HepG2 (cell line): ENCODE measurements at places on chromosomes 5 and 9. TPM values are rescaled to one million over a fixed set of nuclear protein-coding genes. Genes with fewer than 3 reads are reported as not detected.

DNA sequence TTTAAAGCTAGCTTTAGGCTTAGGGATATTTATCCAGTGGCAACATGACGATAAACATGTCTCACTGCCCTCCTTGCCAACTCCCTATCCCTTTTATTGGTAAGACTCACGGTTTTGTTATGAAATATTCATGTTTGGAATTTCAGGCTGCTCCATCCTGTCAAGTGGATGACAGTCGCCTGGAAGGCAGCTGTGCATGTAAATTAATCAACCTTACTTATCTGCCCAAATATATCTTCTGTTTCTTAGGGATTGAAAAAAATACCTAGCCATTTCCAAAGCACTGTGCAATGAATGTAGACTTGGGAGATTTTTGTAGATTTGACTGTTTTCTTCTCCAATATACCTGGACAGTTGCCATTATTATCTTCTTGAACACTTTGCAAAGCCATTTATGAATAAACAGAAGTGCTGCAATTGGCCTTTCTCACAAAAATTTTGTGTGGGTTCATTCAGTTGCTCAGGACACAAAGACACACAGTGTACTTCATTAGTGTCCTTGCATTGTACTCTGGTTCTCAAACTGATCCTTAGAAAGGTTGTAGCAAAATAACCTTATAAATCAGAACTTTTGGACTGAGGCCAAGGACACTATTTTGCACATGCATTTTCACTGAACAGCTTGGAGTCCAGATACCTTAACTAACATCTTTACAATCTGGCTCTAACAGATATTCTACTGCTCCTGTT lies 889.4 kb upstream of the SEMA6A start:
- H3K27ac ChIP-seq = no peak overlapping the region
- H3K4me1 ChIP-seq = no peaks in the 10 kb centered on the region
- DNase-seq = no peak
- H3K36me3 ChIP-seq = no peaks in the 10 kb centered on the region

UBE2QL1 gene
- not detected in 2 replicates for total RNA-seq

DNA sequence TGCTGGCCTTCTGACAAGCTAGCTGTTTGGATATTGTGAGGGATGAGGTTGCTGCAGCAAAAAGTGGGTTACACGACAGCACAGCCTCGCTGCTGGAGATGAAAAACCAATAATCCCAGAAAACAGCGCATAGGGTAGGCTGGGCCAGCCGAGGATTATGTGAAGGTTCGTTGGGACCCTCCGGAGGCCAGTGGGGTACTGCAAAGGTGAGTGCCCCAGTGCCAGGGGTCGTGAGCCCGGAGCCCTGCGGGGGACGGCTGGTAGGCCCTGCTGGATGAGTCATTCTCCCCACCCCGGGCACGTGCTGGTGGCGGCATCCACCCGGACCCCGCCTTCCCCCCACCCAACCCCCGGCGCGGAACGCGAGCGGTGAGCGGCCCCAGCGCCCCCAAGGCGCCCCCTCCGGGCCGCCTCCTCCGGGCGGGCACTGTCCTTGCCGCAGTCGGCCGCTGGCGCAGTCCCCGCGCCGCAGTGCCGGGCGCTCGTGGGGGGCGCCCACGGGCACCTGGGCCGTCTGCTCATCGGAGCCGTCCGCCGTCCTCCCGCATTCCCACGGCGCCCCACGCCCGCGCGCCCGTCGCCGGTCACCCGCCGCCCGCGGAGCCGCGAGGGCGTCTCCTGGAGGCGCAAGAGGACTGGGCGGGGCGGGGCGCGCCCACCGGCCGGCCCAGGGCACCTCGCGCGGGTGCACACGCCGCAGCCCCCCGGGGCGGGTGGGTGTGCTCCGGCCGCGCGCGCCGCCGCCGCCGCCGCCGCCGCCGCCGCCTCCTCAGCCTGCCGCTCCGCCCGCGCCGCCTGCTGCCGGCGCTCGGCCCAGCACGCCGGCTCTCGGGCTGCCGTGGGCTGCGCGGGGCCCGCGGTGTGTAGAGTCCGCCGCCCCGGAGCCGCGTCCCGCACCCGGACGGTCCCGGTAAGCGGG lies at the start of gene PHF24:
PHF24 (plus strand) TSS at position 794 of the 919 bp plus-strand sequence. CDS start 13,014 bp downstream, outside the sequence.
- H3K27ac ChIP-seq = no peak within 1 kb of the TSS
- H3K4me1 ChIP-seq = no peaks in the 10 kb centered on the region; the same call in 1 of the 2 replicates
- no peaks in the 10 kb centered on the region for H3K36me3 ChIP-seq
- peak within 1 kb of the TSS; percentile 59; the same call in 1 of the 2 replicates for H3K4me3 ChIP-seq
- DNase-seq = no peak
- H3K27me3 ChIP-seq = peaks cover 25% of the 10 kb centered on the region

GRCh38 chr9:119094086-119094485 lies 275.1 kb downstream of the BRINP1 start:
- H3K4me1 ChIP-seq = no peaks in the 10 kb centered on the region
- DNase-seq = no peak
- H3K4me3 ChIP-seq = no peak overlapping the region
- no peaks in the 10 kb centered on the region for H3K27me3 ChIP-seq
- H3K36me3 ChIP-seq = no peaks in the 10 kb centered on the region

DNA sequence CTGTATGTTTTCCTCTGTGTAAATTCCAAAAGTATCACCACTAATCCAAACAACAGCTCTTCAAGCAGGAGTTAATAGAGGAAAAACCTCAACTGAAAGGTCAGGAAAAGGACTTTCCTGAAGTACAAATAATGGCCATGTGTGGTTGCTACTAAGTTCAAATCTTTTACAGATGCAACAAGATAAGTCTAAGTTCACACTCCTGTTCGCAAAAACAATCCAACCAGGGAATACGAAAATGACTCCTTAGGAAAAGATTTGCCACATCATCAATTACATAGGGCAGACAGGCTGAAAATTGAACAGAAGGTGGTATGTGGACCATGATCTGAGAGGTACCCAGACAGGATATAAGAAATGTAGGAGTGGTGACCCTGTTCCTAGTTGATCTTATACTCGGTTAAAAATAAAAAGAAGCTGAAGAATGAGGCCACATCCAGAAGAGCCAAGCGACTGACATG lies 210.2 kb downstream of the TSSK1B start:
- peaks cover 2% of the 10 kb centered on the region; the same call in 2 of the 3 replicates for H3K27me3 ChIP-seq
- peak; percentile 18 for DNase-seq
- H3K4me1 ChIP-seq = peaks cover 6% of the 10 kb centered on the region; the same call in 1 of the 2 replicates
- H3K27ac ChIP-seq = no peak overlapping the region
- H3K36me3 ChIP-seq = no peaks in the 10 kb centered on the region

GRCh38 chr9:7342736-7343135 lies 456.8 kb downstream of the DMAC1 start:
- H3K36me3 ChIP-seq = no peaks in the 10 kb centered on the region
- DNase-seq = no peak
- no peaks in the 10 kb centered on the region for H3K4me1 ChIP-seq
- no peak overlapping the region for H3K27ac ChIP-seq

DNA sequence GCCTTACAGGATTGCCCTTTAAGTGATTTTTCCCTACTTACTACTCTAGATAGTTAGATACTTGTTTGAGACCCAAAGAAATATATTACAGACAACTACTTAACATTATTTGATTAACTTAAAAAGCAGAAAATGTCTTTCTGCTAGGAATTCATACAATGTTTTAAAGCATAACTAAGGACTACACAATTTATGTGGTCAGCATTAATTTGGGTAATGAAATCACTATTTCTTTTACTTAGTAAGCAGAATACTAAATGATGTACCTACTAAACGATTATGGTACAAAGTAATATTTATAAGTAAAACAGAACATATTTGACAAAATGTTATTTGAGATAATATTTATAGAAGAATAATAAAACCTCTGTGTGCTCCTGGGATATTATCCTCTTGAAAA lies 371.9 kb upstream of the ARRDC3 start:
- no peak overlapping the region for H3K27ac ChIP-seq
- no peak overlapping the region for H3K4me3 ChIP-seq
- H3K27me3 ChIP-seq = no peaks in the 10 kb centered on the region
- H3K36me3 ChIP-seq = no peaks in the 10 kb centered on the region
- DNase-seq = no peak

- no peak for DNase-seq
- no peak overlapping the region for H3K27ac ChIP-seq
- H3K27me3 ChIP-seq = peaks cover 25% of the 10 kb centered on the region; the same call in 2 of the 3 replicates
- no peaks in the 10 kb centered on the region for H3K36me3 ChIP-seq
- H3K4me1 ChIP-seq = peaks cover 22% of the 10 kb centered on the region
- H3K4me3 ChIP-seq = no peak overlapping the region
Observed at GRCh38 chr5:180086816-180087399, 15.3 kb upstream of the RNF130 start.

DNA sequence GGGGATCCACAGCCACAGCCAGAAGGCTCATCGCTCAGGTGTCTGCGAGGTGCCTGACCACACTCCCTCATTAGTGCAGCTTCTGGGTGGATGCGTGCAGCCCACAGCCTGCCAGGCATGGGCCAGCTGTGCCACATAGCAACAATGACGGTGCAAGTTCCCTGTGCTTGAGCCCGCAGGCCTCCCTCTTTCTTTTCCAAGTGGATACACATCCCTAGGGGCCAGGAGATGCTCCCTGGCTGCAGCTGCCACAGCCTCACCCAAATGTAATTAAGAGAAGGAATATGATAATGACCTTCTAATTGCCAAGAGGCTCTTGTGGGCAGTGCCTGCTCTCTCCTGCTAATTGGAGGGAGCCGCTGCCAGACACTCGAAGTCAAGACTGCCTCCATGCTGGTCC lies 116.0 kb upstream of the PPP1R26 start:
- H3K27me3 ChIP-seq = peaks cover 3% of the 10 kb centered on the region; the same call in 1 of the 2 replicates
- no peak overlapping the region for H3K4me3 ChIP-seq
- DNase-seq = no peak
- H3K4me1 ChIP-seq = no peaks in the 10 kb centered on the region
- H3K27ac ChIP-seq = no peak overlapping the region

GRCh38 chr5:18311266-18311665 lies 677.0 kb downstream of the TAF11L14 start:
- no peaks in the 10 kb centered on the region for H3K36me3 ChIP-seq
- H3K27me3 ChIP-seq = no peaks in the 10 kb centered on the region
- H3K4me1 ChIP-seq = no peaks in the 10 kb centered on the region

- H3K27me3 ChIP-seq = 0 out of 3 replicates have a peak, but pooled peaks cover 3% of the 10 kb centered on the region
- H3K27ac ChIP-seq = no peak overlapping the region
- H3K4me1 ChIP-seq = no peaks in the 10 kb centered on the region
- H3K4me3 ChIP-seq = no peak overlapping the region
- no peak for DNase-seq
Observed at GRCh38 chr5:169258372-169259000, 42.5 kb downstream of the SLIT3 start.

DNA sequence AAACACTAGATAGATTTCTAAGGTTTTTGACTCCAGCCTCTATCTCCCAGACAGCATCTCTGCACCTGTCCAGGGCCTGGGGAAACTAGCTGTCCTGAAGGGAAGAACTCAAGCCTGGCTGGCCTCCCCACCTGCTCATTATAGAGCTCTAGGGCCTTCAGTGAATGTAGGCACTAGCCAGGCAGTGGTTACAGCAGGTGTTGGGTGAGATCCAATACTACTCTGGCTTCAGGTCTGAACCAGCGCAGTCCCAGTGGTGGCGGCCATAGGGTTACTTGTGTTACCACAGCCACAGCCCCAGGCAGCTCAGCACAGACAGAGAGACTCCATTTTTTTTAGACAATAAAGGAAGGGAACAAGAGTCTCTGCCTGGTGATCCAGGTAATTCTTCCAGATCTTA lies 449.2 kb downstream of the IRX1 start:
- no peaks in the 10 kb centered on the region for H3K36me3 ChIP-seq
- H3K4me3 ChIP-seq = no peak overlapping the region
- H3K4me1 ChIP-seq = no peaks in the 10 kb centered on the region
- no peaks in the 10 kb centered on the region for H3K27me3 ChIP-seq

DNA sequence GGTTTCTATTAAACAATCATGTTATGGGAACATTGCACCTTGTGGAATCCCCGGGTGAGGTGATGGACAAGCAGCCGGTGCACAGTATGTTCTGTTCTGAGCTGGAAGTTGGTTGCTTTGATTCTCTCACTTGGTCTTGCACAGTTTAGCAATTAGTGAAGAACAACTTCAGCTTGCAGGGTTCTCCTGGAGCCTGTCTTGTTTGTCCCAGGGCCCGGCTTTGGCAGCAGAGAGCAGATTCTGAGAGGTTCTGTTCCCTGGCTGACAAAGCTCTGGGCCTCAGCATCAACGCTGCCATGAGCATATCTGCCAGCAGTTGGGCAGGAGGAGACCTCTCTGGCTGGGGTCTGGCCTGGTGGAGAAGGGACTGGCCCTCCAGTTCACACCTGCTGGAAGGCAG lies 16.9 kb downstream of the GADD45G start:
- H3K4me3 ChIP-seq = no peak overlapping the region
- H3K36me3 ChIP-seq = no peaks in the 10 kb centered on the region
- H3K27ac ChIP-seq = no peak overlapping the region

STING1 gene
- 0.56 and 1.3 TPM in 2 replicates for total RNA-seq

GLDC gene
- total RNA-seq = 51.0 and 115 TPM in 2 replicates

PHF24 gene
- not detected in 2 replicates for total RNA-seq

- no peaks in the 10 kb centered on the region for H3K27me3 ChIP-seq
- H3K4me1 ChIP-seq = no peaks in the 10 kb centered on the region
- no peak overlapping the region for H3K4me3 ChIP-seq
- no peaks in the 10 kb centered on the region for H3K36me3 ChIP-seq
Observed at GRCh38 chr5:63439537-63439936, 522.7 kb downstream of the HTR1A start.

GRCh38 chr5:71873191-71873591 lies 154.1 kb downstream of the CARTPT start:
- H3K4me1 ChIP-seq = no peaks in the 10 kb centered on the region
- no peaks in the 10 kb centered on the region for H3K27me3 ChIP-seq
- no peak for DNase-seq
- no peak overlapping the region for H3K4me3 ChIP-seq
- H3K27ac ChIP-seq = no peak overlapping the region

GRCh38 chr9:98900725-98901124 lies 43.0 kb upstream of the COL15A1 start:
- peaks cover 4% of the 10 kb centered on the region; the same call in 1 of the 3 replicates for H3K27me3 ChIP-seq
- no peaks in the 10 kb centered on the region for H3K4me1 ChIP-seq
- no peak for DNase-seq
- no peaks in the 10 kb centered on the region for H3K36me3 ChIP-seq

- no peaks in the 10 kb centered on the region for H3K36me3 ChIP-seq
- H3K4me3 ChIP-seq = no peak overlapping the region
- no peak for DNase-seq
Observed at GRCh38 chr5:89241186-89241585, 358.2 kb upstream of the MEF2C start.

- no peak overlapping the region for H3K4me3 ChIP-seq
- H3K27me3 ChIP-seq = no peaks in the 10 kb centered on the region
- DNase-seq = no peak
- H3K36me3 ChIP-seq = no peaks in the 10 kb centered on the region
- H3K27ac ChIP-seq = no peak overlapping the region
- no peaks in the 10 kb centered on the region for H3K4me1 ChIP-seq
Observed at GRCh38 chr5:175902026-175902425, 30.6 kb downstream of the CPLX2 start.

CCL28 gene
- total RNA-seq = not detected in 2 replicates

CLTB gene
- 30.7 and 33.8 TPM in 2 replicates for total RNA-seq

GRCh38 chr5:43042626-43043399 lies 2.7 kb upstream of the ANXA2R start:
- no peaks in the 10 kb centered on the region for H3K27me3 ChIP-seq
- H3K36me3 ChIP-seq = no peaks in the 10 kb centered on the region
- no peak for DNase-seq
- H3K27ac ChIP-seq = peak overlapping the region; percentile 82
- H3K4me1 ChIP-seq = peaks cover 17% of the 10 kb centered on the region

- no peak for DNase-seq
- no peaks in the 10 kb centered on the region for H3K4me1 ChIP-seq
- H3K4me3 ChIP-seq = no peak overlapping the region
- no peaks in the 10 kb centered on the region for H3K27me3 ChIP-seq
- H3K36me3 ChIP-seq = no peaks in the 10 kb centered on the region
Observed at GRCh38 chr5:65026816-65027548, 258.3 kb downstream of the CWC27 start.
